HS-5 (cell line): ENCODE measurements at places on chromosomes 3 and 15.

GRCh38 chr3:33277193-33277882 lies at the start of gene FBXL2:
FBXL2 (plus strand) TSS chr3:33277442; CDS start chr3:33277513, 71 bp downstream.
- no peak for DNase-seq

DNA sequence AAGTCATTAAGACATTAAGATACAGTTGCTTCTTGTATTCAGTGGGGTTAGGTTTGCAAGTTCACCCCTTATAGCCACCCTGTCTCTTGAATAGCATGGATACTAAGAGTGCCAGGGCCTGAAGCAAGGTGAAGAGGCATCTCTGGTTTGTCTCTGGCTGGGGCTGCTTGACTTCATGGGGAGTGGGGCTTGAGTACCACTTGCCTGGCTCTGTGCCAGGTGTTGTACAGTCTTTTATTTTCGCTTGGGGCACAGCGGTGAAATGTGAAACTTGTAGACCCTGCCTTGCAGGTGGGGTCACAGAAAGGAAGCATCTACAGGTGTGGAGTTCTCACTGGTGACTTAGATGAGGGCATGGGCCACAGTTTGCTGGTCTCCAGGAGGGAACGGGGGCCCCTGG lies 152.1 kb downstream of the PDE8A start:
- DNase-seq, result no peak

GRCh38 chr3:49476563-49476962 lies 6.5 kb downstream of the DAG1 start:
- no peak for DNase-seq

GRCh38 chr3:94071713-94072284 lies 8.9 kb downstream of the NSUN3 start:
- DNase-seq, result no peak

DNA sequence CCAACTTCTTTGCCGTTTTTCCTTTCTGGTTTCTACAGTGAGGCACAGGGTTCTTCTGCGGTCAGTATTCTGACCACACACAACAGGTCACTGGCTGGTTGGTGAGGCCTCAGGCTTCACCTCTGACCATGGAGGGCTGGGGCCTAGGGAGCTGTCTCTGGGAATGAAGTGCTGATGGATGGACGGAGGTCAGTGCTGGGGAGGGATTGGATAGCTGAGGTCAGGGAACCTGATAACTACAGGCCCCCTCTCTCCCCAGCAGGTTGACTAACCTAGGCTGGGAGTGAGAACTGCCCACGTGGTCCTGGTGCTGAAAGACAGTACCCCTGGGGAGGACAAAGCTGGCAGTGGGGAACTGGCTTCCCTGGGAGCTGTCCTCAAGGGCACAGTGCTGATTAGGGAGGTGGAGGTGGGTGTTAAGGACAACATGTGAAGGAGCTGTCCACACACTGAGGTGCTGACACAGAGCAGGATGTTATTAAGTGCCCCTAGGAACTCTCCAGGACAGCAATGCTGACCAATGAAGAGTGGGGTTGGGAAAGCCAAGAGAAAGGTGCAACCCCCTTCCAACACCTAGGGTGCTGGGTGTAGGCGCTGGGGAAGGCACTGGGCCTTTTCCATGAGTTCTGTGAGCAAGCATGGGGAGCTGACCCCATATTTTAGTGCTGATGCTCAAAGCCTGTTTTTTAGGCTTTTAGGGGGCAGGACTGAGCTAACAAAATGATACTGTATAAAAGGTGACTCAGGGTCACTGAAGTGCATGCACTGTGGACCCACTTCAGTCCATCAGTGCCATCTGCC lies 45.2 kb downstream of the ATP2B2 start:
- peak; percentile 14 for DNase-seq

DNA sequence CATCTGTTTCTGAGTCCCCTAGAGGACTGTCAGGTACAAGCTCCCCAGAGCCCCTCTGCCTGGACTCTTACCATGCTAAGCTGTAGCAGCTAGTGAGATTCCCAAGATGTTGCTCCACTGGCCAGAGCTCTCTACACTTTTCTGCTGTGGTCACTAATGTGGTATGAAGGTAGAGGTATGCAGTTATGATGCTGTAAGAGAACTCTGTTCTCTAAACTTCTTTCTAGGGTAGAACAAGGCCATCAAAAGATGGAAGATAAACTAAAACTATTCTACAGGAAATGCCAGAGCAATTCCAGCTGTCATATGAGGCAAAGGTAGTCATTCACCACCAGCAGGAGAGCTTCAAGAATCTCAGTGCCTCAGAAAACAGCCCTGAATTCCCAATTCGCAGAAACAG lies 517.4 kb upstream of the ARRDC4 start:
- no peak for DNase-seq

DNA sequence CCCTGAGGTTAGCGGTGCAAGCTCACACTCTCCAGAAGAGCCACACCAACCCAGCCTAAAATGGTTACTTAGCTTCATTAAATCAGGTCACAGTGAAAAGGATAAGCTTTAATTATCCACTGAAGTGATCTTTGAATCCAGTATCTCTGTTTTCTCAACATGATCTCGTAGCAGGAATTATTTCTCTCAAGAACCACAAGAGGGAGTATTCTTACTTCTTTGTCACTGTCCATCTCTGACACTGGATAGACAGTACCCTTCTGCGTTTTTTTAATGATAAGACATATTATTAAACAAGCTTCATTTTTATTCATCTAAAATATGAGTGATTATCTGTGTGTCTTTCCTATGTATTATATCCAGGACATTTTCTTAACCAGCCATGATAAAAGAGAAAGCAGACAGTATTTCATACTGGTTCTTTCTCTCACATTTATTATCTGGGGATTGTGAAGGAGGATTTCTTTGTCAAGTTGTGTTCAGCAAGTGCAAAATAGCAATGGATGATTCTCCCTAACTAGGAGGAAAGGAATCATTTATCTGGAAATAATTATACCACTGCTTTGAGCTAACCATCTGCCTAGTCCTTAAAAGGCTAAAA lies 105.4 kb upstream of the CCDC54 start:
- DNase-seq, result peak; percentile 11

DNA sequence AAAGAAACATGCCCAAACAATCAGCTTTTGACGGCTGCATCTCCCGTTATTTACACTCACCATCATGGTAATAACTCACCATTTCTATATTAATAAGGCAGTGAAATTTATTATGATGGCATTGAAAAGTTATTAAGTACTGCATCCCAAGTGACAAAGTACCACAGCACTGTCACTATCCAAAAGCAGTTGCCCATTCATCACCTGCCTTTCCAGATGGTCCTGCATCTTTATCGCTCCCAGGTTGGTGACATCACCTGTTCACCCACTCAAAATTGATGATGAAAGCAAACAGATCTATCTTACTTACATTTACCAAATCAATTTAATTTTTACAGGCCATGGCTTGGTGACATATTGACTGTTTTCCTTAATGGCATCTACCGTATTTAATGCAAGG lies 299.0 kb downstream of the MECOM start:
- no peak for DNase-seq

- DNase-seq, result no peak
Observed at GRCh38 chr15:89899295-89899945, 5.6 kb upstream of the AP3S2 start.

DNA sequence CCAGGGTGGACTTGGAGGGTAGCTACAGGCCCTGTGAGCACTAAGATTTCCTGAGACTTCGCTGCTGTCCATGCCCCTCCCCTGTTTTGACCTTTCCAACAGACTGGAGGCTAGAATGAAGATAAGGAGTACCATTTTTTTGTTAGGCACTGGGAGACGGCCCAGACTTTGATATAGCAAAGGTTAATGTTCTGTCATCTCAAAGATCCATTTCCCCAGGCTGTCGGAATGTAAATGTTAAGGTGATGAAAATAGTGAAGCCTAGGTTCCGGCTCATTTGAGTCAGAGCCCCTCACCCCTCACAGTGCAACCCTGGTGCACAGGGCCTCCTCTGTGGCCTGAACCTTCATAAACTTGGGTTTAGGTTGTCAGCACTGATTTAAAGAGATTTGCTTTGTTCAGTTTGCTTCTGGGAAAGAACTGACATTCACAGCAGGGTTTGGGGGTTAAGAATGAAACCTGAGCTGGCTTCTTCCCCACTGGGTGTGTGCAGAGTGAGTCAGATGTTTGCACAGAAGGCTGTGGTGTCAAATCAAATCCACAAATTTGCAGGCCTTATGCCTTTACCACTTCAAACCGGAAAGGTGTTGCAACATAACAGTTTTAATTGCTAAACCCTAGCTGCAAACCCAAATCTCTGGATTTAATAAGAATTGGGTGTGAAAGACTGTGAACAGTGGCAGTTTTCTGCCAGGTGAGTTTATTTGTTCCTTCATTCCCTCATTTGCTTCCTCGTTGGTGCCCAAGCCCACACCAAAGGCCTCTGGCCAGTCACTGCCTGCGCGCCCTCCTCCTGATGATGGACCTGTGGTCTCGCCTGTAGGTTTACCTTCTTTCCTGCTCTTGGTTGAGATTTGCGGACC lies 20.6 kb upstream of the KCTD6 start:
- DNase-seq, result peak; percentile 63

GRCh38 chr3:112974894-112975293 lies at the start of gene CD200R1:
CD200R1 (minus strand) TSS chr3:112975103; CDS start chr3:112974857, 246 bp downstream.
- no peak for DNase-seq

DNA sequence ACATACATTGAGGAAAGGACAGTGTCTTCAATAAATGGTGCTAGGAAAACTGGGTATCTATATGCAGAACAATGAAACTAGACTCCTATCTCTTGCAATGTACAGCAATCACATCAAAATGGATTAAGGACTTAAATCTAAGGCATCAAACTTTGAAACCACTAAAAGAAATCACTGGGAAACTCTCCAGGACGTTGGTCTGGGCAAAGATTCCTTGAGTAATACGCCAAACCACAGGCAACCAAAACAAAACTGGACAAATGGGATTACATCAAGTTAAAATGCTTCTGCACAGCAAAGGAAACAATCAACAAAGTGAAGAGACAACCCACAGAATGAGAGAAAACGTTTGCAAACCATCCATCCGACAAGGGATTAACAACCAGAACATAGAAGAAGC lies 14.5 kb downstream of the LAMP3 start:
- peak; percentile 56 for DNase-seq

- DNase-seq, result no peak
Observed at GRCh38 chr3:5195605-5196004, 8.1 kb downstream of the EDEM1 start.
